ENCODE measurements at places on chromosomes 1 and 21.

GRCh38 chr1:240074422-240074821 is 17.3 kb upstream of the FMN2 start:
- no peak for DNase-seq

DNA sequence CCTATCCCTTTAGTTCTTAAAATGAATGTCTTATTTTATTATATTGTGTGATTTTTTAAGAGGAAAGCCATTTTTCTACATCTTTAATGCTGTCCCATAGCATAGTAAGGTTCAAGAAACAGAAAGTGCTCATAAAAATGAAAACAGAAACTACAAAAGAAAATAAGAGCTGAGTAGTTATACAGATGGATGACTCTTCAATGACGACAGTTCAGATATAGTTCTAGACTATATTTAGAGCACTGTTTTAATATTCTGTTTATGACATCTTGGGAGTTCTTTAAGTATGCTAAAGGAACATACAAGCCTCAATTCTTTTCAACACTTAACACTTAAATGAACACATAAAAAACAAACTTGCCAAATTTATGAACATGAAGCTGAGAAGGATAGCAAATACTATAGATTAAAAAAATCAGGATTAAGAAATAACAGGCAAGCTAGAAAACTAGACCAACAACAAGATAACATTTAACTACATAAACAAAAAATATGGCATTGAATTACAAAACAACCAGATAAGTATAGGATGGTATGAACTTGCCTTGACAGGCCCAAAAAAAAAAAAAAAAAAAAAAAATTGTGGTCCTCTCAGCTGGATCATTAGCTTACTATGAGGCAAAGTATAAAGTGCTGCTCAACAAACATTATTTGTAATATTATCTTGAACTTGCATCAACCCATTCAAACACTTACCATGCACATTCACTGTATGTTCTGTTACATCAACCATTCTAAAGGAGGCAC is 87.9 kb downstream of the ZZZ3 start:
- no peak for DNase-seq

GRCh38 chr1:162389021-162389818 is 7.7 kb downstream of the C1orf226 start:
- DNase-seq, result no peak

DNA sequence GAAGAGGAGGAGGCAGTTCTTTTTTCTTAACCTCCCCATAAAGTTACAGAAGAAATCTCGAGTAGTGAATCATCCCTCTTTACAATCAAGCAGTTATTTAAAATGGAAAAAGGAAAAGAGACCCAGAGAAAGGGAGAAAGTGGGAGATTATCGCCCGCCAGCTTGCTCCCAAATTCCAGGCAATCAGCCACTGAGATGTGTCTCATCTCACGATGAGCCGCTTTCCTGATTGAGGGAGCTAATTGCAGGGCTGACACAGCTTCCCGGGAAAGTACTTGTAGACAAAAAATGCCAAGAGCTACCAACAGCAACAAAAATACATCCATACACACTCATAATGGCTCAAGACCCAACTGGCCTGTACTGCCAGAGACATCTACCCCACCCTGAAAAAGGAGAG is 191.6 kb upstream of the ZC3H12A start:
- no peak for DNase-seq

- DNase-seq, result no peak
Observed at GRCh38 chr1:33366762-33367484, 46.0 kb upstream of the A3GALT2 start.

DNA sequence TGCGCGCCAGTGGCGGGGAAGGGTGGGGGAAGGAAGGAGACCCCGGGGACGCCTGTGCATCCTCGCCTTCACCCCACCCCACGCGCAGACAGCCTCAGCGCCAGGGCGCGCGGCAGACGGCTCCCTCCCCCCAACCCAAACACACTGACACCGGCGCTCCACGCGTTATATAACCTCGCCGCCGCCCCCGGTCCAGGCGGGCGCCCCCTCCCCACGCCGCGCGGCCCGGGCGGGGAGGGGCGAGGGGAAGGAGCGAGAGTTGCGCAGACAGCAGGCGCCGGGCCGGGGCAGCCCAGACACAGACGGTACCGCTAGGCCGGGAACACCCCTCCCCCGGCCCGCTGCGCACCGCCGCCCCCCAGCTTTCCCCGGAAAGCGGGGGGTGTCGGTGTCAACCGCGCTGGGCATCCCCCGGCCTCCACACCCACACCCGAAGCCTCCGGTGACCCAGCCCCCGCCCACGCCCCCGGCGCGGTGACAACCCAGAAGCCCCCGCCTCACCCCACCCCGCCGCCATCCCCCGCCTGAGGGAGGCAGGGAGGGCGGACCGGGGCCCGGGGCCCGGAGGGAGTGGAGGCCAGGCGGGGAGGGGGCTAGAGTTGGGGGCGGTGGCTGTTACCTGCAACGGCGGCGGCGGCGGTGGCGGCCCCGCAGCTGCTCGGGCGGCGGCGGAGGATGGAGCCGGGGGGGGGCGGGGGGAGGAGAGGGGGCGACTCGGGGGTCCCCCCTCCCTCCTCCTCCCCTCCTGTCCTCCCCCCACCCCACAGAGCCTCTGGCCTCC is 432 bp downstream of the AKT3 start:
- DNase-seq, result peak; percentile 21

- DNase-seq, result no peak
Observed at GRCh38 chr1:164660412-164660772, 101.4 kb downstream of the PBX1 start.

Measured in hepatic stellate cell (primary cell).